Stimulated activated CD8-positive, alpha-beta memory T cell treated with anti-CD3 and anti-CD28 coated beads, Interleukin-15, amount 100 ng/mL, for 48 hours (primary cell): ENCODE measurements at places on chromosomes 4 and X.

GRCh38 chrX:57121162-57121755 is at the start of gene SPIN2B:
Gene SPIN2B (minus strand): TSS chrX:57121548.
- peak; percentile 69 for DNase-seq

DNA sequence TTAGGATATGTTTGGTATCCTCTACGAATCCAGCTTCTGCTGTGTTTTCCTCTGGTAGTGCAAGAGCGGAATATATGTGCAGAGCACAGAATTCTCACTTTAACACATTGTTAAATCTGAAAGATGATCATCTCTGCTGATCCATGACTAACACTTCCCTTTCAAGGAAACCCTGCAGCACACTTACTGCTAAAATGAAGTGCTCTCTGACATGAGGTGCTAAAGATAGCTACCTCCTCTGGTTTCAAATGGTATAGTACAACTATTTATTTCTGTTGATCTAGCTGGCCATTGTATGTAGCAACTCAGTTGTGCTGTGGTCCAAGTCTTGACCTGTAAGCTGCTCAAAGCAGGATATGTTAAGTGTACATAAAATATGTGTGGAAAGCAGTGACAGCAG is 162.4 kb upstream of the FMR1 start:
- no peak for DNase-seq

DNA sequence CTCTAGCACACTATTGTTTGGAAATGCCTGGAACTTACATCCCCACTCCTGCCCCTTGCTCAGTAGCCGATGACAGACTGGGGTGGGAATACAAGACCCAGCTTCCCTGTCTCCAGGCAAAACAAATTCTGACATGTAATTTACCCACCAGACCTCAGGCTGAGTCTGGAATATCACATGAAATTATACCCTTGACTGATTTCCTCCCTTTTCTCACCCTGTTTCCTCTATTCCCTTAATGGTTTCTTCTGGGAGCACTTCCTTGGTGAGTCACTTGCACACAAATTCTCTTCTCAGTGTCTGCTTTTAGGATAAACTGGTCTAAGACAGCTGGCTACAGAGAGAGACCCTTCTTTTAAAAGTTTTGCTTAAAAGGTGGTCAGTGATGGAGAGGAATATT is 65.8 kb upstream of the DIPK2B start:
- DNase-seq: no peak

DNA sequence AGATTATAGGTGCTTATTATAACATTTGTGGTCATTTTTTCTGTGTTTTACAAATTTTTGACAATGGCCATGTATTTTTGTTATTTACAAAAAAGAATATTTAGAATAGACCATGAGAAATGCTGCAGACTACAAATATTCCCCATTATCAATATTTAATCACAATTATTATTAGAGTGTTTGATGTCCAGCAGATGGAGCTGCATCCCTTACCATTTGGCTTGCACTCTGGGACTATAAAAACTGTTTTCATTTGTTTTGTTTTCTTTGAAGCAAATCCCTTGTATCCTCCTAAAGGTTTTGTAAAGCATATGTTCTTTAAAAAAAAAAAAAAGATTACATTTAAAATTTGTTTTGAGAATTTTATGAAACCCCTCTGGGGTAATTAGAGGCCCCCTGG is 85.6 kb upstream of the CXorf66 start:
- DNase-seq: no peak

GRCh38 chrX:104987063-104987462 is 233.4 kb downstream of the TEX13A start:
- DNase-seq: no peak

DNA sequence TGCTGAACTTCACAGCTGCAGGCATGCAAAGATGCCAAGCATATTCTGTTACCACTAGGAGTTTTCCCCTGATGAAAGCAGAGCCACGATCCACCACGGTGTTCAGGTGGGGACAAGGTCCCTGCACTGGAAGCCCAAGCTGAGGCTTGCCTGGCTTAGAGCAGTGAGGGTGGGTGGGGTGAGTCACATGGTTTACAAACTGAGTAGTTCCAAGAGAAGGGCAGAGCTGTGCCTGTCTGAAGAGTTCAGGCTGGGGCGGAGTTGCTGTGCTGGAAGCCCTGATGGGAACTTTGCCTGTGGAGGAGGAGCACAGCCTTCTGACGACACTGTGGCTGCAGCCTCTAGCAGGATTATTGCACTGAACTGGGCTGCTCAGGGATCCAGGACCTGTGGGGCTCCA is 45.5 kb downstream of the FAM9B start:
- no peak for DNase-seq

DNA sequence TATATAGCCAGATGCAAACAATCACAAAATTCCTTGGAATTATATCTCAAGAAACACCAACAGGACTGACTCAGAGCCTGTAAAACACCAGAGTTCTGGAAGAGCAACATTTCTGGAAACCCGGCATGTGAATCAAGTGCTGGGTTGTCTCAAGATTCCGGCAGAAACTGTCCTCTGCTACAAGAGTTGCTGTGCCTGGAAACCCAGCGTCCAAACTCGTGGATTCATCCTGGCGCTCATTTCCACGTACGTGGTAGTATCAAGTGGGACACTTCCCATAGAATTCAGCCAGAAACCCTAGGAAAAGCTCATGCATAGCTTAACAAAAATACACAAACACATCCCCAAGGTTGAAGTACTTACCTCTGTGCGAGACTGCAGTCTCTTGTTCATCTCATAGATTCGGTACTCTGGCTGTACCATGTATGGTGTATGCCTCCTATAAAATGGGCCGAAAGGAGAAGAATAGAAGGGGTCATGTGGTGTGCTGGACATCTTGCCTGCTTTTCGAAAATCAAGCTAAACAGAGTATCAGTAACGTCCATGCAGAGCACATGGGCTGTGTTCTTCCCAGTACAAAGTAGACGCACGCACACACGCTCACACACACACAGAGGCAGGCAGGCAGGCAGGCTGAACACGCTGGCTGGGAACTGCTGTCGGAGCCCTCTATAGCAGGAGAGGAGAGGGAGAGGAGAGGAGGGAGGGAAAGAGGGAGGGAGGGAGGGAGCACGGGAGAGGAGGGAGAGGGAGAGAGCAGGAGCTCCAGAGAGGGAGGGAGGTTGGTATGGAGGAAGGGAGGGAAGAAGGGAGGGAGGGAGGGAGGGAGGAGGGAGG is at the start of gene LDB2:
Gene LDB2 (minus strand): TSS at position 655 of the 837 bp plus-strand sequence.
- DNase-seq: no peak

DNA sequence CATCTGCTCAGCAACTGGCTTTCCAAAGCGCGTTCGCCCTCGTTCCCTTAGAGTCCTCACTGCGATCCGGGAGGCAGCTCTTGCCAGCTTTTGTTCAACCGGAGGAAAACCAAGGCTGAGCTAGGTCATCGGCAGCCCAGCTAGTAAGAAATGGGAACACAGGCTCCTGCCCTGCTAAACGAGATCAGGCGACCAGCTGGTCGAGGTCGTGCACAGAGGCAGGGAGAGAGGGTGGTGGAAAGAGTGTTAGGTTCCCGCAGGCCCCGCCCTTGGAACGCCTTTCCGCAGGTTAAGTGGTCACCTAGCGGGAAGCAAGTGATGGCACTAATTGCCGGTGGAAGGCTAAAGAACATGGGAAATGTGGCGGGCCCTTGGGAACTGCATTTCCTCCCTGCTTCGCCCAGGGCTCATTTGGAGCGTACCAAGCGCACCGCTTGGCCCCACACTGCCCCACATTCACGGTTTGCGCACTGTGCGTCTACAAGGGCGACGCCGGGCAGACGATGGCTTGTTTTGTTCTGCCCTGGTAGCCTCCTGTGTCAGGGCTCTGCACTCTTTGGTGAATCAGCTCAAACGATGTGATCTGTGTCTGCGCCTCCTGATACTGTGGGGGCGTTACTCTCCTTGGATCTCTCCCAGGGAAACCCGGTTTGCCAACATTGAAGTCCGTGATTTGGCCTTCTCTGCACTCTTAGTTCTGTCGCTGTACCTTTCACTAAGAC is 7.2 kb upstream of the PRDM8 start:
- DNase-seq: no peak
